ENCODE measurements at places on chromosomes 3 and 15.

DNA sequence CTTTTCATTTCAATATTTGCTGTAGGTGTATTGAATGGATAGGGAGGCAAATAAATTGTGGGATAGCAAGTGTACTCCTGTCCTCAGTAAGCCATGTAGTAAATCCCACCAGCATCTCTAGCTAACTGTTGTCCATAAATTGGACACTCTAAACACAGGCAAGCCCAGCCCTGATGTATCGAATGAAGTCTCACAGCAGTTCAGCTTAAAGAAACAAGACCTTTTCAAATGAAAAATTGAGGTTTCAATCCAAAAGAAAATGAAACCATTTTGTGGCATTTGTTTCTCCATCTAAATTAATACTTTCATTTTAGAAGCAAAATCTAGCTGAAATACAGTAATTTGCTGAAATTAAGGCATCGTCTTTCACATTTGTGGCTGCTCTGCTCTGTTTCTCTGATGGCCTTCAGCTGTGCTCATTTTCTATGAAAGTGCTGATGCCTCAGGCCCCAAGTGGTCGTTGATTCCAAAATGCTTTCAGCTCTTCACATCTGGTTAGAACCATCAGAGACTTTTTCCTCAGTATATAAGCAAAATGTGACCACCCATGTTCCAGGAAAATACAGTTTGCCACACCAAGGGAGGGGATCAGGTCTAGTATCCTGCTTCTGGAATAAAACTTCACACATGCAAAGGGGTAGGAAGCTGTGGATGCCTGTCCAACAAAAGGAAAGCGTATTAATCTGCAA lies 245.0 kb downstream of the ZMAT3 start:
- DNase-seq = no peak

- no peak for DNase-seq
Observed at GRCh38 chr3:133610031-133610430, 36.5 kb downstream of the CDV3 start.

GRCh38 chr3:49725906-49726681 lies 2.3 kb upstream of the GMPPB start:
- no peak for DNase-seq

GRCh38 chr3:160217675-160218074 lies 7.5 kb upstream of the C3orf80 start:
- DNase-seq = no peak

DNA sequence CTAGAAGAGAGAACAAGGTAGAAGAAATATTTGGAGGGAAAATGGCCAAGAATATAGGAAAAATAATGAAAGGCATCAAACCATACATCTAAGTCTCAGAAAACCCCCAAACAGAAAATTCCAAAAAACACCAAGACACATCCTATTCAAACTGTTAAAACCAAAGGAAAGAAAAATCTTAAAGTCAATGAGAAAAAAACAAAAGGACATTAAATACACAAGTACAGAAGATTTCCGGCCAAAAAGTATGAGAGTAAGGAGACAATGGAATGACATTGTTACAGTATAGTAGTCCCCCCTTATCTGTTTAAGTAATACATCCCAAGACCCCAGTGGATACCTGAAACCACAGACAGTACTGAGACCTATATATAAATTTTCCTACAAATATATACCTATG lies 18.8 kb downstream of the CLASP2 start:
- no peak for DNase-seq

GRCh38 chr15:58115692-58116091 lies 22.5 kb upstream of the AQP9 start:
- peak; percentile 45 for DNase-seq

DNA sequence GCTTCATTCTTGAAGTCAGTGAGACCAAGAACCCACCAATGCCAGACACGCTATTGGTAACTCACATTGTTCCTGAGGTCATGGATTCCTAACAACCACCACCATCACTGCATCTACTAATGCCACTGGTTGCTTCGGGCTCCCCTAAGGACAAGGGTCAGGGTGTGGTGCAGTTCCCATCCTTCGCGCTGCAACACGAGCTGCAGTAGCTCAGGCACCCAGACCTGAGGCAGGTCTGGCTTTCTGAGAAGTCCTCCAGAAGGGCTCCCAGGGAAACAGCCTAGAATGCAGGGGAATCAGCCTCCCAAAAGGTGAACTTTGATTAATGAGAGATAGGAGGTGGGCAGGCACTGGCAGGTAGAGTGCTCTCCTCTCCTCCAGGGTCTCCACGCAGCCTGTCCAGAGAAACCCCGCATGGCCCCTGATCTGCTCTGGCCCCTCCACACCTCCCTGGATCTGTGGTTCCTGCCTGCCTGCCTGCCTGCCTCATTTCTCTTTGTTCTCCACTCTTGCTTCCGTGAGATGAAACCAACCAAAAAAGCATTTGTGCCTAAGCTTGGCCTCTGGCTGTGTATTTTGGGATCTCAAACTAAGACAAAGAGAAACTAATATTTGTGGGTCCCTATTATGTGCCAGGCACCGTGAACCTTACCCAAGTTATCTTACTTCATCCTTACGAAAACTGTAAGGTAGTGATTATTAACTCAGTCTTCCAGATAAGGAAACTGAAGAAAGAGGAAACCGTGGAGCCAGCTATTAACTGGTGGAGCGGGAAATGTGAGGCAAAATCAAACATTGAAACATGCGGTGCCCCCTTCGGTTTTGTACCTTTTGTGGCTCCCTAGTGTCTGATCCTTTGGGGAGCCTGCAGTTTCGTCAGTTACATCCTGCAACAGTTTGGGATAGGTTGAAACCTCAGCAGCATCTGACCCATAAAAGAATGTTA lies 43.9 kb upstream of the USP3 start:
- DNase-seq = no peak

GRCh38 chr3:59996056-59996455 lies 946.2 kb upstream of the CFAP20DC start:
- no peak for DNase-seq

DNA sequence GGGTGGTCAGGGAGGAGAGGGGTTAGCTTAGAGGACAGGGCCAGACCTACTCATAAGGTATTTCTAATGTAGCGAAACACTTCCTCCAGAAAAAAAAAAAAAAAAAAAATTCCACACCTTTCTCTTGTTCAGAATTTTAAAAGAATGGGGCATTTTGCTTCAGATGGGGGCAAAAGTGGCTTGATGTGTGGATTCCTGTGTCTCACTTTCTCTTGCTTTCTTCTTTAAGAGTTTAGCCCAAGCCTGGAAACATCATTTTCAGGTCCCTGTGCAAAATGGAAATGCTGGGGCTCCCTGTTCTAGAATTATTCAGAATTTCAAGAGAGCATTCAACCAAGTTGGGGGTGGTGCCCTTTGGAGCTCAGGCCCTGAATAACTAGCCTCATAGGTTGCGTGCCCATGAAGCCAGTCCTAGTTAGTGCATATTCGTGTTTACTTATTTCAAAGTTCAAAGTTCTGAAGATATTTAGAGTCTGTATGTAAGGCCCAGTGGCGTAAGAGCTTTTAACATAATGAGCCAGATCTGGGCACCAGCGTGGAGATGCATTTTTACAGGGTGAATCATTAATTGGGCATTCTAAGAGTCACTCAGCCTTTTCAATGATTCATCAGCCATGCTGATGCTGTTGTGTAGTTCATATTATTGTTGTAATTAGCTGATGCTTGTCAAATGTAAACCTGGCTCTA lies 104.5 kb downstream of the RPLP1 start:
- peak; percentile 98 for DNase-seq

DNA sequence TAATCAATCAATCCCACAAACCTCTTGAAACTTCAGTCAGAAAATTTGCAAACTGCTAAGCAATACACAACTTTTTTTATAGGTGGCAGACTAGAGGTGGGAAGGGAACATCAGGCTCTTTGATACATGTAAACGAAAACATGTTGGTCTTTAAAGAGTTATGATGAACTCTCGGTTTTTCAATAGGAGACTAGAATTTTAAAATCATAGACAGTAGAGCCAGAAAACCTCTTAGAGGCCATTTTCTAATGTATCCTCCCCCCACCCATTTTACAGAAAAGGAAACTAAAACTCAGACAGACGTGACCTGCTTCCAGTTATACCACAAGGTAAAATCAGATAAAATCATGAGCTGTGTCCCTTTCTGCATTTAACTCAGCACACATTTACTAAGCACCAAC lies 179.1 kb upstream of the LPP start:
- no peak for DNase-seq

GRCh38 chr3:14787630-14788029 lies 31.1 kb upstream of the FGD5 start:
- DNase-seq = peak; percentile 73

DNA sequence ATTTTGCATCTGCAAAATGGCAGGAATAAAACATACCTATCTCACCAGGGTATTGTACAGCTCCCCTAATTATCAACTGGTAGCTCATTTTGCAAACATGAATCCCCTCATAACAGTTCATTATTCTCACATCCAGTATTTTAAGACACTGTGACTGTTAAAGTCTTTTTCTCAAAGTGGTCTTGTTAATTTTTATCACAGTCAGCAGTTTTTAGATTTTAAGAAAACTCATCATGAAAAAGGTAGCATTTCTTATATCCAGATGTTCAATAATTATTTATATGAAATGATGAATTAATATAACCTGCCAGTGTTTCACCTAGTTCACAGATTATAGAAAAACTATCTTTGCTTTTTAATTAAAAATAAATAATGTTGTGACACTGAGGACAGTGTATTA lies 354.9 kb upstream of the ARL6 start:
- DNase-seq = no peak

- DNase-seq = no peak
Observed at GRCh38 chr3:61634678-61635077, 73.3 kb downstream of the PTPRG start.

DNA sequence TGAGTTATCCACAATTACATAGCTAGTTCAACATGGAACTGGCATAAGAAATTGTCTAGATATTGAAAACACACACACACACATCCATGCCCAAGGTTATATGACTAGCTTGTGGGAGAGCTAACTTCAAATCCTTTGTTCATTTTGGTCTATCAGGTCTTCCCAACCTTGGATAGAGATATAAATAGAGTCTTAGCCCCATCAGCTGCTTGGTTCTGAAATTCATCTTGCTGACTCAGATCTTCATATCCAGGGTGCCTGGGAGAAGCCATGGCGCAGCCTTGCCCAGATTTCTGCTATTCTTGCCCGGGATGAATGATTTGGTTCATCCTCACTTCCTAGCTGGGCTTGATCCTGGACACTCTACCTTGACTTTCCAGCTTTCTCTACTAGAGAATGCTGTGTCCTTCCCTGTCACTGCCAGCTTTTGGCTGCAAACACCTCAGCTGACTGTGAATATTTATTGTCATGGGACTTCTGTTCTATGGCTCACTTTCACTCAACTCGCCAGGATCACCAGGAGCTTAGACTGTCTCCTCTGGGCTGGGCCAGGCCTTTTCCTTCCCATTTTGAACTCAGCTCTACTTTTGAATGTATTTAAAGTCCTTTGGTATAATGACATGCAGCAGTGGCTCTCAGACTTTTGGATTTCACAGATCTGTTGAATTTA lies 324.4 kb downstream of the AGBL1 start:
- DNase-seq = no peak

GRCh38 chr3:64049136-64049535 lies 25.8 kb upstream of the PSMD6 start:
- DNase-seq = peak; percentile 98

- DNase-seq = peak; percentile 18
Observed at GRCh38 chr3:85801955-85802354, 843.2 kb downstream of the CADM2 start.

DNA sequence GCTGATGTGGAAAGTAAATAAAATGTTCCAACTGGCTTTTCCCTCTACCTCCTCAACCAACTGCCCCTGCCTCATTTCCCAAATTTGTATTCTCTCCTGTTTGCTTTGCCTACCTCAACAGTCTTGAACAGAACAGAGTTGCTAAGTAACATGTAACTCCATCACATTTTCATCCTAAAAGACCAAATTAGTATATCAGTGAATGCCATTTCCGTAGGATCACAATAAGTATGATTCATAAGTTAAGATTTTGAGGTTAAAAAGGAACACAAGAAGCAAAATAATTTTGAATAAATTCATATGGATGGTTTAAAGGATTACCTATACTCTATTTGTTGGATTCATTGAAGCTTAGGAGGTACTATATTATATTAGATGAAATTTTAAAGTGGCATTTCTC lies 154.9 kb downstream of the ECT2 start:
- no peak for DNase-seq

GRCh38 chr3:70803891-70804290 lies 491.5 kb upstream of the MDFIC2 start:
- DNase-seq = no peak

DNA sequence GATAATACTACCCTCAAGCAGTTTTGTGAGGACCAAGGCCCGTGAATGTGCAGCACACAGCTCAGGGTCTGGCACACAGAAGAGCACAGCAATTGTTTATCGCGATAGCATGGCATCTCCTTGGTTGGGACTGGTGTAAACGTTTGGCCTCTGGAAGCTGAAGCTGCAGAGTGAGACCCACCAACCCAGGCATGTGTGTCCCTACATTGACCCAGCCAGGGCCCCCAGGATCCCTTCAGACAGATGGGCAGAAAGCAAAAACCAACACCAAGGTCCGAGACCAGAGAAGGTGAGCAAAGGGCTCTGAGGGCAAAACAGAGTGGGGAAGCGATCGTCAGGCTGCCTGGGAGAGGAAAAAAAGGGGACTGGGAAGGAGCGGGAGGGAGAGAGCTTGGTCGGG lies 12.6 kb upstream of the PSTPIP1 start:
- DNase-seq = no peak

GRCh38 chr3:37377670-37378069 lies 203.3 kb upstream of the LRRFIP2 start:
- no peak for DNase-seq

- no peak for DNase-seq
Observed at GRCh38 chr3:114538211-114538610, 244.4 kb downstream of the TIGIT start.

GRCh38 chr3:134753999-134754742 lies 40.9 kb upstream of the EPHB1 start:
- no peak for DNase-seq

DNA sequence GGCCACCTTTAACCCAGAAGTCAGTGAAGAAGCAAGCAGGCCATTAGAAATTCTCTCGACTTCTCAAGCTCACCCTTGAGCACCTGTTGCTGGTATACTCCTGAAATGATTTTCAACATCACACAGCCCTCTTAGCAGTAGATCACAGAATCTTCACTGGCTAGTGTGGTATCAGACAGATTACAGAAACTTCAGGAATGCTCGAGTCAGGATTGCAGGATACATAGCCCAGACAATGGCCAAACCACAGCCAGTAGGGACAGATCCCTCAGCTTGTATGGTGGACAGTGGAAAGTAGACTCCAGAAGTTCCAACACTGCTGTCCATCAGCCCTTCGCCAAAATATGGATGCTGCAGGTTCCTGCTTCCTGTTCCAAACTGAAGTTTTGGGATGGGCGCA lies 4.5 kb upstream of the KLHL40 start:
- no peak for DNase-seq

DNA sequence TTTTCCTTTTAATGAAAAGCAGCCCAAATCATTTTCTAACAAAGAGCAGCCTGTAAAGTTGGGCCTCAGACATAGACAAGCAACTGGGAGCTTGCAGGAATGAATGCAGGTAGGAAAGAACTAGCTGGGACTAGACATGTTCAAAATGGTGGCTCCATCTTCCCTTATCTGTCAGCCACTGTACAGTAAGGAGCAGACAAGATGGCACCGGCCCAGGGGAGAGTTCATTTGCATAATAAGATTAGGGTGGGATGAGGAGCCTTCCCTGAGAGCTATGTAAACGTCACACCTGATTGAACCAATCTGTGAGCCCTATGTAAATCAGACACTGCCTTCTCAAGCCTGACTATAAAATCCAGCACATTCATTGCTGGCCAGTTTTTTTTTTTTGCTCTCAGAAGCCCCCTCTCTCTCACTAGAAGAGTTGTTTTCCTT lies 59.7 kb upstream of the GK5 start:
- DNase-seq = no peak

- peak; percentile 47 for DNase-seq
Observed at GRCh38 chr3:132265028-132265427, 52.2 kb upstream of the ACP3 start.

Data from kidney tubule cell (primary cell).